ENCODE measurements at places on chromosomes 7 and 10.

- no peak for DNase-seq
Measured at GRCh38 chr10:78578929-78579328, 489.8 kb upstream of the ZMIZ1 start.

DNA sequence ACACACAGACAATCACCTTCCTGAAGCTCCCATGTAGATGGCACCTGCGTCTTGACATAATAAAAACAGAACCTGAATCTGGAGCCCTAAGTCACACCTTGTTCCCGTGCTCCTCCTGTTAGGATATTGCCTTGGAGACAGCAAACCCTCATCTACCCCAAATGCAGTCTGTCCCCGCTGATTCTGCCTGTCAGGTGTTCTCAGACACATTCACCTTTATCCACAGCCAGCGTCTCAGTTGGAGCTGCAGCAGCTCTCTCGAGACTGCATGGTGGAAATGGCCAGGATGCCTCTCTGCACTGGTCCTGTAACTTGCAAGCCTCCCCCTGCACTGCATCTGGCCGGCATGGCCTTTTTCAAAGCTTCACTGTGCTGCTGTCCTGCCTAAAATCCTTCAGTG lies 218.0 kb upstream of the ZNF32 start:
- DNase-seq: no peak

- DNase-seq: no peak
Measured at GRCh38 chr7:129225206-129225930, 538 bp downstream of the AHCYL2 start.

DNA sequence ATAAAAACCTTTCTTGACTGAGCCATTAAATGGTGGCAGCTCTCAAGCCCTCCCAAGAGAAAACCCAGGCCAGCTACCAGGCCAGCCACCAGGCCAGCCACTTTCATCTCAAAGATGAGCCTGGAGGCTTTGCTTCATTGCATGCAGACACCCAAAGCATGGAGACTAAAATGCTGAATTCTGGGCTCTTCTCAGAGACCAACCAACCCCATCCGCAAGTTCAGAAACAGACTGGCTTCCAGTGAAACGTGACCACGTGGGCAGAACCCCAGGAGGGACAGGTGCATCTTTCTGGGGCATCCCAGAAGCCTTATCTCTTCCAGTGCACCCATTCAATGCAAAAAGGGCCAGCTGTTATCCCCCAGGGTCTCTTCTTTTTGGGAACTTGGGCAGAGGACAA lies 20.9 kb downstream of the CHST15 start:
- no peak for DNase-seq

All from spinal cord (tissue), 10 donors.